ENCODE measurements at places on chromosomes 7 and 10.

DNA sequence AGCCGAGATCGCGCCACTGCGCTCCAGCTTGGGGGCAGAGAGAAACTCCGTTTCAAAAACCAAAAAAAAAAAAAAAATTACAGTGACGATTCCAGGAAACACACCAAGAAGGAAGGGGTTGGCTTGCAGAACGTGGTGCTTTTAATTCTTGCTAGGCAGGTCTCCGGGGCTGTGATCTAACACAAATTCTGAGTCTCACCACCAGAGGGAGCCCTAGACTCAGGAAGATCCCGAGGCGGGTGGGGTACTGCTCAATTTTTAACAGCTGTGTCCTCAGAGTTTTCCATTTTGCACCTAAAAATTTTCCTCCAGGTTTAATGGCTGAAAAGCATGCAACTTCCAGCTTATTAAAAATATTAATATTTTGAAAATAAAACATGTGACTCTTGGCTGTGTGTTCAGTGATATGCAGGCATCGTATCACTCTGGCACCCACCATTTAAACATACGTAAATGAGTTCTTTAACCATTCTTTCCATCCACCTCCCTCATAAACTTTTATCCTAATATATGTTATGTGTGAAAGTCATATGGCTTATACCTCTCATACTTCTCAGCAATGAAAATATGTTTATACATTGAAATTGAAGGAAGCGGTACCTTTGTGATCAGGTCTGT, 26.5 kb upstream of the NUB1 start:
- peak; percentile 70 for DNase-seq

GRCh38 chr7:40298421-40298820, 163.6 kb downstream of the SUGCT start:
- DNase-seq: peak; percentile 84

DNA sequence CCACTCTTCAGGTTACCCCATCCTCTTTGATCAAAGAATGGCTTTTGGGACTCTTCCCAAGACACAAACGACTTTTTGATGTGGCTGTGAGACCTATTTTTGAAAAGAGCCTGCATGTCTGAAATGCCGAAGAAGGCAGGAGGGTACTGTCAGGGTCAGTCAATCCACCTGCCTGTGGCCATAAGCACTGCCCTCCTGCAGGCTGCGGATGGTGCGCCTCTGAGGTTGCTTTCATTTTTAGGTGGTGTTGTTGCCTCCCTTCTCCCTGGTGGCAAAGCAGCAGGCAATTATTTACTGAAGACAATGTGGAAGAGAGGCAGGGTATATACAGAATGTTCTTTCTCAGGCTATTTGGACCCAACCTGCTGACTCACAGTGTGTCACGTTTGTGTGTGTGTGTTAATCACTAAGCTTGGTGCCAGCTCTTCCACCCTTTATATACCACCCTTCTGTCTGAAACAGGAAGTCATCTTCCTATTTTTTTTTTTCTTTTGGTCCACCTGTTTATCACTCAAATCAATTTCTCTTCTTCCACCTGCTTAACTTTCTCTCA, 1421.2 kb upstream of the CELF2 start:
- peak; percentile 13 for DNase-seq

DNA sequence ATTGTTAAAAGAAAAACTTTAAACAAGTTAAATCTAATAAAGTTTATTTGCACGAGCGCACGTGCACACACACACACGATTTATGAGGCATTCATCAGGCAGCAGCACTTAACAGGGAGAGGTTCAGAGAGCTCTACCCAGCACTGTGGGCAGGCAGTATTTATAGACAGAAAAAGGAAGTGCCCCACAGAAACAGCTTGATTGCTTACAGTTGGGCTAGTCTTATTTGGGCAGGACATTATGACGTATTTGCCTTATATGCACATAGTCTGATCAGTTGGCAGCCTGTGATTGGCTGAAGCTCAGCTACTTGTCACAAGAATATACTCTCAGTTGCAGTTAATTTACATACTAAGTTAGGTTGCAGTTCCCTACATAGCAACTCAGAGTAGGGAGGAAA, 1.2 kb upstream of the SDHAF3 start:
- DNase-seq: no peak

- DNase-seq: no peak
These were observed 112.6 kb upstream of the ADAM12 start for GRCh38 chr10:126500866-126501265.

- peak; percentile 92 for DNase-seq
These were observed 14.2 kb downstream of the VTI1A start for GRCh38 chr10:112461029-112461887.

- DNase-seq: no peak
These were observed 98.1 kb downstream of the SDHAF3 start for GRCh38 chr7:97215556-97215955.

GRCh38 chr10:24505759-24506158, 217.9 kb downstream of the ARHGAP21 start:
- no peak for DNase-seq

DNA sequence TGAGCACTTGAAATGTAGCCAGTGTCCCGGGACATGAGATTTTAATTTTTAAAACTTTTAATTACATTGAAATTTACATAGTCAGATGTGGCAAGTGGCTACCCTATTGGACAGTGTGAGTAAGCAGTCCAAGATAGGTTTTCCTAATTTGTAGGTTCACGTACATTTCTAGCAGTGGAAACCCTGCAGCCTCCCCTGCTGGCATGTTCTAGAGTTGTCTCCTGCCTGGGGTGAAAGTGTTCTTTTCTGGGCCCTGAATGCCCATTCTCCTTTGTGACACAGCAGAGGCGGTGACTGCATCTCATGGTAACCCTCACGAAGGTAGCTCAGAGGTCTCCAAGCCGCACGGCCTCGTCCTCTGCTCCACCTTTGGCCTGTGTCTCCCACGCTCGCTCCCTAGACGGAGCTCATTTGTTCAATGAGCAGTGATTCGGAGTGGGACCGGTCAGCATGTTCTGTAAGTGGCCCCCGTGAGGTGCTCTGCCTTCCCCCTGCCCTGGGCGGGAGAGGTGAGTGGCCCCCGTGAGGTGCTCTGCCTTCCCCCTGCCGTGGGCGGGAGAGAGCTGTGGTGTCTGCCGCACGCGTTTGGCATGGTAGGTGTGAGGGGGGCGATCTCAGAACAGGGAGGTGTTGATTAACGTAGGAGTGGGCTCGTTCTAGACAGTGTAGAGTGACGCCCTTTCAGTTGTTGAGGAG, 18.0 kb downstream of the WDR37 start:
- DNase-seq: no peak

GRCh38 chr10:58829839-58830238, 317.2 kb downstream of the BICC1 start:
- DNase-seq: no peak

- peak; percentile 19 for DNase-seq
These were observed 1.9 kb downstream of the AGBL3 start for GRCh38 chr7:134988161-134988560.

GRCh38 chr7:147904219-147904576, 686.4 kb upstream of the C7orf33 start:
- no peak for DNase-seq

- DNase-seq: no peak
These were observed 426.1 kb upstream of the LRRN3 start for GRCh38 chr7:110664803-110665202.

DNA sequence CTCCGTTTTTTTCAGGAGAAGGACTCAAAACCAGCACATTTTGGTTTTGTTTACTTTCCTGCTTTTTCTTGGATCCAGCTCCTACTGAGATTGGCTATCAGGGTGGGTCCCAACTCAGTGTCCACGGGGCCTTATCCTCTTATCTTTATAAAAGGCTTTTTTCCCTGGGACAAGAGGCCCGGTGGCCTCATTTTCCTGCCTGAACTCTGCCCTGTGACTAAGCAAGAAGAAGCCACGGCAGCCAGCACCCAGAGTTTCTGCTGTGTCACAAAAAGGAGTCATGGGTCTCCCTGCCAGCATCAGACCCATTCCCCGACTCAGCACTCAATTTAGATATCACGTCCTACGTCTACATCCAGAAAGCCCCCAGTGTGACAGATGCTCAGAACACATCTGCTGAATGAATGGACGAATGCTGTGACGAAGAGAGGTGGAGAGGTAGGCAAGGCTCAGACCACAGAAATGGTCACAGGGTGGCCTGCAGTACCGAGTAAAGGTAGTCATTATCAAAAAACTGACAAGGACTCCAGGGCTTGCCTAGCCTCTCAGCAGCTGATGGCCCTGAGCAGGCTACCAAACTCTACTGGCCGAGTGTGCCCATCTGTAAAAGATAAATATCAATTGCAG, 16.7 kb downstream of the DLG5 start:
- peak; percentile 81 for DNase-seq

DNA sequence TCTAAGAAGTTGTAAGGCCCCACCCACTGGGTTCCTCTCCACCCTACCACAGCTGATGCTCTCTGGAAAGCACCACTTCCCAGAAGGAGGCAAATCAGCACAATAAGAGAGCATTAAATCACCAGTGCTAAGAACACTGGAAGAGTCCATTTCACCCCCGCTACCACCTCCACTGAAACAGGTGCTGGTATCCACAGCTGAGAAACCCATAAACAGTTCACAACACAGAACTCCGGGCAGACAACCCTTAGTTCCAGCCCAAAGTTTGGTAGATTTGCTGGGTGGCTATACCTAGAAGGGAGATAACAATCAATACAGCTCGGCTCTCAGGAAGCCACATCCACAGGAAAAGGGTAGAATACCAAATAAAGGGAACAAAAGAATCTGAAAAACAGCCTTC, 34.1 kb downstream of the ZNF680 start:
- DNase-seq: no peak

DNA sequence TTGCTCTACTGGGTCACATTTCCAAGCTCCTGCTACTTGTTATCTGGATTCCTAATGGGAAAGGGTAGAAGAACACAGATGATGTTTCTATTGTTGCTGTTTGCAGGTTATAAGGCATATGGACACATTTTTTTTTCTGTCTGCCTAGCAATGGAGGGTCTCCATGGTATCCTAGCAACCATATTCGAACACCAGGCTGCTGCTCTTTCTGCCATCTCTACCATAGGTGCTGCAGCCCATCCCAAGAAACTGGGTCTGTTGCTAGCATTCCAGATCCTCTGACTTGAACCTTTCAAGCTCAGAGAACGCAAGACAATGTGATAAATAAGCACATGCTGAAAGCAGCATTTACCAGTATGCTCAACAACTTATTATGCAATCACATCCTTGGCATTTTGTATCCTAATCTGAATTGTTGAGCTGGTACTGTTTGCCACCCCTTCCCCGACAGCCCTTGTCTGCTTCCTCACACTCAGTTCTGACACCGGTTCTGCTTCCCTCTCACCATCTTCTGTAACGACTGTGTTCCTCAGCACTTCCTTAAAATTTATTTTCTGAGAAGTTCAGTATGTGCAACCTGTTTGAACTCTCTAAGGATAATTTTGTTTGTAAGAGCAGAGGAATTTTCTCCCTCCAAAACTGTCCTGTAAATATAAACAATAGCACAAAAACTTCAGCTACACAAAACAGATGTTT, 6.2 kb downstream of the PRKG1 start:
- DNase-seq: no peak

DNA sequence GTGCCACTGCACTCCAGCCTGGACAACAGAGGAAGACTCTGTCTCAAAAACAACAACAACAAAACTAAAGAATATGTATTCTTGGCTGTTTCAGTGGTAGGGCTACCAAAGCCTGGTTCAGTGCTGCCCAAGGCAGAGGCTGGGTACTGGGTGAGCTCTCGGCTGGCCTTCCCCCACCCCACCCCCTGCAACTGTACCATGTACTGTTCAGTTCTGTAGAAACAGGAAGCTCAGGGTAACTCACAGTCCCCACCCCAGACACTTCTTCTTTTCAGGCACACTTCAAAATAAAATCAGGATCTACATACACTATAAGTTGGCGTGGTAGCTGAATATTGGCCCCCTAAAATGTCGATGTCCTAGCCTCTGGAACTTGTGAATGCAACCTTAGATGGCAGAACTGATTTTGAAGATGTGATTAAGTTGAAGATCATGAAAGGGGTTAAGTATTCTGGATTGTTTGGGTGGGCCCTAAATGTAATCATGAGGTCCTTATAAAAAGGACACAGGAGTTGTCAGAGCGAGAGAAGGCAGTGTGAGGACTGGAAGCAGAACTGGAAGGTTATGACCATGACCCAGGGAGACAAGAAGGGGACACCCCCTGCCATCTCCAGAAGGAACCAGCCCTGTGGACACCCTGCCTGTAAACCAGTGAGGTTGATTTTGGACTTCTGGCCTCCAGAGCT, 31.2 kb downstream of the TBXAS1 start:
- no peak for DNase-seq

DNA sequence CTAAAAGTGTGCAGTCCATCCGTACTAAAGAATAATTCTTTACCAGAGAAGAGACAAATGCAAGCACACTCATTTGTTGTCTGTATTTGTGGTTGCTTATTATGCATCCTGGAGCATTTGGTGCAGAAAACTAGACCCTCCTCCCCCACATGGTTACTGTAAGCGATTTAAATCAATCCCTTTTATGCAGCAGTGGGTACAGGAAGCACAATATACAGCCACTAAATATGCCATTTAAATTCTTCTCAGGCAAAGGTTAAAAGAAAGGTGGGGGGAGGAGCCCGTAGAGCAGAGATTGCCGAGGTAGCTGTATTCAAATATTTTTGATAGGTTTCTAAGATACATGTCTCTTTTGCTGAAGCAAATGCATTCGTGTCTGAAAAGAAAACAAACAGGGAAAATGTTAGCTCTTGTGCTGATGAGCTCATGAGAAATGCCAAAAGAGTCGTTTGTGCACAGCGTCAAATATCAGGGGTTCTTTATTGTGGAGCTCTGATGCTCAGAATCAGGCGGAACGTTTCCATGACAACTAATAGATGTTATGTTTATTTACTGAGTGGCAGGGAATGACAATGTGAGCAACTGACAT, 131.3 kb upstream of the NPVF start:
- DNase-seq: peak; percentile 2

- DNase-seq: no peak
These were observed 138.4 kb downstream of the ST7 start for GRCh38 chr7:117091721-117092120.

GRCh38 chr10:96507044-96507443, 6.7 kb downstream of the TLL2 start:
- no peak for DNase-seq

GRCh38 chr7:22445140-22445743, 54.7 kb downstream of the STEAP1B start:
- DNase-seq: no peak

DNA sequence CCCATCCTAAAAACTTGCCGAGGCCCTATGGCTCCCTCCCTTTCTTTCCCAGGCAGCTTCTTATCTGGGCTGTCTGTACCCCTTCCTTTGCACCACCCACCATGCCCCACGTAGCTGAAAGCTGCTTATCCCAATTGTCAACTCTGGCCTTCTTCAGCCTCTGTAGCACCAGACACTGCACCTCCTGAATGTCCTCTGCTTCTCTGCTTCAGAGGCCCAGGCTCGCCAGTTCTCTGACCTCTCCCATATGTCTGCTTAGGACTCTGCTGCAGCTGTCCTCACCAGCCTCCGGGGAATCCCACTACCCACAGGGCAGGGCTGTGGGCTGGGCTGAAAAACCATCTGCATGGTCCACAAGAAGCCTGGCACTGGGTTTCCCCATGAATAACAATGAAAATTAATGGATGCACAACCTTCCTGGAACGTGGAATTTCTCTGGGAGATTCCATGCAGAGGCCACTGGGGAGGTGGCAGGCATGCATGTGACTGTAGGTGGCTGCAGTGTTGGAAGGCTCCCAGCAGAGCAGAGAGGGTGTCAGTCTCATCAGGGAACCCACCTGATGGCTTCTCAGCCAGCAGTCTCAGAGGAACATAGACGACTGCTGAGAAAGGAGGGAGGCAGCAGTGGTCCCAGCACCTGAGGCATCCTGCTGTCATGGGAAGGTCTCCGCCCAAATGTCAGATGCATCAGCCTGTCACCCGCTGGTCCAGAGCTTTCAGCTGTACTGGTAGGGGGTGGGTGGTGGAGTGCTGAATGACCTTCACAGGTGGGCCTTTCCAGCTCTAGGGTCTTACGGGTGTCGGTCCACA, 16.8 kb upstream of the SH2D4B start:
- DNase-seq: no peak

GRCh38 chr7:34107276-34107675, 201.9 kb downstream of the BMPER start:
- peak; percentile 51 for DNase-seq

Data from ELR (cell line).